ENCODE measurements at places on chromosomes 6 and 20.

DNA sequence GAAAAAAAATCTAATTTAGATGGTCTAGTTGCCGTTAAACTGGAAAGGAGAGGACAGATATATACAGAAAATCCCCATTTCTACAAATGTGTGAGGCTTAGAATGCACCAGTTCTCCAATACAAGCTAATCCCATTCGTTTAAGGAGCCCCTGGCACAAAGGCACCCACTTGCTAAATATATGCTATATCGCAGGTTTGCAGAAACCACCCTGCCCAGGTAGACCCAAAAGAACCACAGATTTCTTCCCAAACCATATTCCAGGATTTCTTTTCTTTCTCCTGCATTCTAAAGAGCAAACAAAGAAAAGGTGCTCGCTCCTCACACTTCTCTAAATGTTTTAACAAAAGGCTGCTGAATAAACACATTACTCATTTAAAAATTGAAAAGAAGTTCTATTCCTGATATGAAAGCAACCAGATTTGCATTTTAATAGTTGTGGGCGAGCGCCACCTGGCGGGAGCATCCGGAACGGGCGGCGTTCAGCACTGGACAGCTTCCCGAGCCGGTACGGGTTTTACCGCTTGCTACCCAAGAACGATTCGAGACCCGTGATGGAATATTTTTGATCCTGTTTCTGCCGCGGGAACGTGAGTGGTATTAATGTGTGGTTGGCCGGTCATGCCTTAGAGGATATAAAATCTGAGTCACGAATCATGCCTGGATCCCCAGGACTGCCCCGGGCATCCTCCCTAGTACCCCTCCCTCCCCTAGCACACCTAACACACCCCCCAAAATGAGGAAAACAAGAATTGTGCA lies 2.1 kb downstream of the PTPRT start:
- peak; percentile 56 for DNase-seq

GRCh38 chr6:126914172-126914571 lies 204.3 kb upstream of the RSPO3 start:
- no peak for DNase-seq

GRCh38 chr6:77650098-77650663 lies 2.7 kb upstream of the MEI4 start:
- peak; percentile 90 for DNase-seq

GRCh38 chr6:27901801-27902200 lies 10.4 kb downstream of the OR2B2 start:
- DNase-seq = no peak

GRCh38 chr6:65787787-65788186 lies 80.8 kb upstream of the EYS start:
- DNase-seq = no peak

DNA sequence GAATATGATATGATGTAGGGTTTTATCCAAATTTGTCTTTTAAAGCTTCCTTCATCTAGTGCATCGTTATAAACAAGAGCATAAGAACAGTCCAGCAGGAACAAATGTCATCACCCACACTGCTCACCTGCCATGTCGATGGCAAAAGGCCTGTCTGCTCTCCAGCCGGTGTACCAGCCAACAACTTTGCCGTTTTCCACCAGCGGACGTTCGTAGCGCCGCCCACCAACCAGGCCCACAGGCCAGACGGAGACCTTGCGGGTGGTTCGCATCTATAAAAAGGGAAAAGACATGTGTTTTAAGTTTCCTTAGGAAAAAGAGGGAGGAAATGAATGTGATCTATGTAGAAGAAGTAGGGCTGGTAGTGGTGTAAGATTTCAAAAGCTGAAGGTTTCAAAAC lies 62.9 kb downstream of the B3GAT2 start:
- DNase-seq = no peak

- DNase-seq = no peak
These were observed 208.8 kb upstream of the PLCB4 start for GRCh38 chr20:8860011-8860495.

GRCh38 chr6:101630941-101631340 lies 237.4 kb downstream of the GRIK2 start:
- DNase-seq = no peak

GRCh38 chr6:122130026-122130348 lies 269.5 kb upstream of the HSF2 start:
- no peak for DNase-seq

DNA sequence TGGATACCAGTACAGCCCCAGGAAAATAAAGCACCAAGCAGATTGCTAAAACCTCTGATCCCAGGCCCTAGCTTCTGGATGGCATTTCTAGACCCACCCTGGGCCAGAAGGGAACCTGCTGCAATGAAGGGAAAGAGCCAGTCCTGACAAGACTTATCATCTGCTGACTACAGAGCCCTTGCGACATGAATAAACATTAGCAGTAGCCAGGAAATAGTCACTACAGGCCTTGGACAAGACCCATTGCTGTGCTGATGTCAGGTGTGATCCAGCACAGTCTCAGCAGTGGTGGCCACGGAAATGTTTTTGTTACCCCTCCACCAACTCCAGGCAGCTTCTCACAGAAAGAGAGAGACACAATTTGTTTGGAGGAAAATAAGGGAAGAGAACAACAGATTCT lies 399.3 kb downstream of the HAO1 start:
- no peak for DNase-seq

DNA sequence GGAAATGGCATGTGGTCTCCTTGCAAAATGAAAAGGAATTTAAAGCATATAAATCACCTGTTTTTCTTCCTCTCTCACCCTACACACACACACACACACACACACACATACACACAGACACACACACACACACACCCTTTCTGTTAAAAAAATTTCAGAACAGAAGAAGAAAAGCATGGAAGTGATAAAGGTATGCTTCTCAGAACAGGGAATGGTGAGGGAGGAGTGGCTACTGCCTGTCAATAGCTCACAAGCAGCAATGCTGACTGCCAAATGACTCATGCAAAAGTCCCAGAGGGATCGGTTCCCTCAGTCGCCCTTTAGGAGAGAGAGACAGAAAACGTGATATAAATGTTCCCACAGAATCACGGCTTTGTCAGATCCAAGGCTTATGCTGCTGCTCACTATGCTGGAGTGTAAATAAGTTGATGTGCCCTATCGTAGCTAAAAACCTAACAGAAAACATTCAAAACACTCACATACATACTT lies 102.6 kb downstream of the IBTK start:
- DNase-seq = peak; percentile 29
